ENCODE measurements at places on chromosomes 2 and 18.

GRCh38 chr2:2806711-2807110 is 475.6 kb upstream of the MYT1L start:
- no peak for DNase-seq

- DNase-seq: peak; percentile 20
These were observed 79.4 kb upstream of the ASB18 start for GRCh38 chr2:236343400-236344161.

GRCh38 chr2:98518101-98518500 is 73.4 kb downstream of the INPP4A start:
- DNase-seq: peak; percentile 40

DNA sequence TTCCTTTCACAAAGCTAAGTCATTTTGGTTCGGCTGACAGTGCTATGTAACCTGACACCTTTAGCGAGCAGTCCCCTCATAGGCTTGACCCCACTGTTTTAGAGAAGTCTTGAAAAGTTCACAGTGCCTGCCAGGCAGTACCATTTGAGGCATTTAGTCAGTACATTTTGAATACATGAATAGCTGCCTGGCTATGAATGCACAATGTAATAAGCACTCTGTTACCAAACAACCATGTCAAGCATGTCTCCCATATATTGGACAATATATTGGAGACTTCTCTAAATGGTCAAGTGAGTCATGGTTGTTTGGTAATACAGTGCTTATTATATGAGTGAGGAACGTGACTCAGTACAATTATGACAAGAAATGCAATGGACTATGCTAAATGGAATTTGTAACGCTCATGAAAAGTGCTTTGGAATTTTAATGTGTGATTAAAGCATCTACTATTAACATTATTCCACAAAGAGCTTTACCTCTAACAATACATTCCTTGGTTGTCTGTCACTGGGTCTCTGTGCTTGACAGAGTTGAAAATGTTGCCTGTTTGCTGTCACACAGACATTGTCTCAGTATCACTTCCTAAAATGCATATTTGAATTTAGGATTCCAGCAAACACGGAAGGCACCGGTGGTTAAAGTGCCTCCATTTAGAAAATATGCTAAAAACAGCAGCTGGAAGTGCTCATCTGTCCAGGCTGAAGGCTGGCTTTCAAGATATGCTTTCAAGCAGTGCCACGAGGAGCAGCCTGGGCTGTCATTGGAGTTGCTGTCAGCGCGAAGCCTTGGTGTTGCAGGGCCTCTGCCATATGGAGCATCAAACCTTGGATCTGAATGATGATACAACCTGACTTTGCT is 458.6 kb downstream of the FBXO15 start:
- no peak for DNase-seq

GRCh38 chr2:1808981-1809422 is 64.7 kb upstream of the PXDN start:
- no peak for DNase-seq

DNA sequence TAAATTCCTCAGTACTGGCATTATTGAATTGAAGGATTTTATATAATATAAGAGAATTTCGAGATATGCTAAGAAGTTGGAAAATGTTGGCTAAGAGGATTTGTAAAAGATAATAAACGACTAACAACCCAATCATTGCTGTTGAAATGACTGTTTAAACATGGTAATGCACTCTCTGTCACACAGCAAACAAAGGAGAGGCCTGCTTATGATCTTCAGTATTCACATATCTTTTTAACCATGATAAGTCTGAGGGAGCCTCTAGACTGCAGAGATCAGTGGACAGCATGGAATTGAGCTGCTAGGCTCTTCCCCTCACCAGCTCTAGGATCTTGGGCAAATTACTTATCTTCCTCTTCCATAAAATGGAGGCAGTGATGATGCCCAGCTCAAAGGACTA is 2.7 kb downstream of the KCTD18 start:
- no peak for DNase-seq

DNA sequence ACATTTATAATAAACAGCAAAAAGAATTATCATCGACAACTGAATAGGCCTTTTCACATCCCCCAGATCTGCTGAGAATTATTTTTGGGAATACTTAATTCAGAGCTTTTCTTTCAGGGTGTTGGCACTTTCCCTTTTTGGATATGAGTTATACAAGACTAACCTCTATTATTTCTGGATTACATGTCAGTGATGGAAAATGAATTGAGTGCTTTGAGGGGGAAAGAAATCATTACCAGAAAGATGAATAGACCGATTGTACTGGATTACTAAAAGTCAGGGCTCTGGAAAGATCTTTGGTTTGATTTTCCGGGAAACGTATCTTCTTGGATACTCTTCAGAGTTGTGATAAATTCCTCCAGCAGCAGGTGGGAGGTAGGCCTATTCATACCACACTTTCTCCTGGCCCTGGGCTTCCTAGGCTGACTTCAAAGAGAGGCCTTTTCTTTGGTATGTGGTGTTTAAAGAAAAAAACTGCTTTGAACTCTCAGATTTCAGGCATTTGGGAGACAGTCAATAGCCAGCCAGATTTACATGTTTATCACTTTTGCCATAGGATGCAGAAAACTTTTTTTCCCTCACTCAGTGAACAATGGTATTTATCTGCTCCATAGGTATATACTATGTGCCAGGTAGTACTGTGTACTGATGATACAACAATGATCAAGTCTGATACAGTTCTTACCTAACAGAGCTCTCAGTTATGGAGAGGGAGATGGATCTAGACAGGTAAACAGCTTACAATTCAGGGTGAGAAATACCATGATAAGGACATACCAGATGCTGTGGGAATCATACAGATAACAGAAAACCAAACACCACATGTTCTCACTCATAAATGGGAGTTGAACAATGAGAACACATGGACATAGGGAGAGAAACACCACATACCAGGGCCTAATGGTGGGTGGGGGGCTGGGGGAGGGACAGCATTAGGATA is 63.3 kb upstream of the ACTR3 start:
- no peak for DNase-seq

GRCh38 chr2:240368781-240369331 is 66.6 kb upstream of the GPC1 start:
- no peak for DNase-seq

DNA sequence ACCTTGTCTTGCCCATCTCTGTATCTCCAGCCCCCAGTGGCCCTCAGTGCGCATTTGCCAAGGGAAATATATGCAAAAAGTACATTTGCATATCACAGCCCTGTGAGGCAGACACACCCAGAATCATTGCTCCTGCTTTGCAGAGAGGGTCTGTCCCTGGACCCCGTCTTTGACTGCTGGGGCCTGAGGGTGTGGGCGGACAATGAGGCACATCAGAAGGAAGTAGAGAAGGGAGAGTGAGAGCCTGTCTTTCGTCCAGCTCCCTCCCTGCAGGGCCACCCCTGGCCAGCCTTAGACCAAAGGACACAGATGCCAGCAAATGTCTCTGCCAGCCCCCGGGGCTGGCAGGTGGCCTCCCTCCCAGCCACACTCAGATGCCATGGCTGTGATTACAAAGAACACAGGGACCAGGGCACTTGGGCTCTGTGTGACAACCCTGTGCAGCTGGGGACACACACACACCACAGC is 516.2 kb upstream of the MYT1L start:
- no peak for DNase-seq

GRCh38 chr2:216922175-216922780 is 62.4 kb upstream of the TNP1 start:
- no peak for DNase-seq

- DNase-seq: no peak
These were observed 76.2 kb upstream of the STK39 start for GRCh38 chr2:168323529-168324021.

DNA sequence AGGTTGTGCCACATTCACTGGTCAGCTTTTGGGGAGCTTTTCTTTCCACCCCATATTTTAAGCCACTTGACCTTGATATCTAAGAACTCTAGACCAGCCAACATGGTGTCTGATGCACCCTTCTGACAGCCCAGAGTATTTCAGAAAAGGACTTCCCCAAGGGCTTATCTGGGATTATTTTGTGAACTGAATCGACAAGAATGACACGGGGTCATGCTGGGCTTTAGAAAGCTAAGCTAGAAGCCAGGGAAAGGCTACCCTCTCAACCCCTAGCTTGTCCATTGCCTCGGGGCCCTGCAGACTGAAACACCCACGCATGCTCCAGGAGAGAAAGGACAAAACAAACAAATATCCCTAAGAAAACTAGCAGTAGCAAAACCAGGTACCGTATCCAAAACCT is 16.0 kb downstream of the SLC4A5 start:
- DNase-seq: no peak

GRCh38 chr2:55140316-55141219 is 90.3 kb upstream of the RTN4 start:
- no peak for DNase-seq

GRCh38 chr2:207363761-207364290 is 165.9 kb upstream of the CREB1 start:
- DNase-seq: no peak

GRCh38 chr18:10057894-10058791 is 144.3 kb downstream of the VAPA start:
- no peak for DNase-seq

- no peak for DNase-seq
These were observed 27.5 kb upstream of the GBX2 start for GRCh38 chr2:236195726-236196125.

GRCh38 chr2:62857139-62857931 is 151.8 kb downstream of the EHBP1 start:
- DNase-seq: no peak

DNA sequence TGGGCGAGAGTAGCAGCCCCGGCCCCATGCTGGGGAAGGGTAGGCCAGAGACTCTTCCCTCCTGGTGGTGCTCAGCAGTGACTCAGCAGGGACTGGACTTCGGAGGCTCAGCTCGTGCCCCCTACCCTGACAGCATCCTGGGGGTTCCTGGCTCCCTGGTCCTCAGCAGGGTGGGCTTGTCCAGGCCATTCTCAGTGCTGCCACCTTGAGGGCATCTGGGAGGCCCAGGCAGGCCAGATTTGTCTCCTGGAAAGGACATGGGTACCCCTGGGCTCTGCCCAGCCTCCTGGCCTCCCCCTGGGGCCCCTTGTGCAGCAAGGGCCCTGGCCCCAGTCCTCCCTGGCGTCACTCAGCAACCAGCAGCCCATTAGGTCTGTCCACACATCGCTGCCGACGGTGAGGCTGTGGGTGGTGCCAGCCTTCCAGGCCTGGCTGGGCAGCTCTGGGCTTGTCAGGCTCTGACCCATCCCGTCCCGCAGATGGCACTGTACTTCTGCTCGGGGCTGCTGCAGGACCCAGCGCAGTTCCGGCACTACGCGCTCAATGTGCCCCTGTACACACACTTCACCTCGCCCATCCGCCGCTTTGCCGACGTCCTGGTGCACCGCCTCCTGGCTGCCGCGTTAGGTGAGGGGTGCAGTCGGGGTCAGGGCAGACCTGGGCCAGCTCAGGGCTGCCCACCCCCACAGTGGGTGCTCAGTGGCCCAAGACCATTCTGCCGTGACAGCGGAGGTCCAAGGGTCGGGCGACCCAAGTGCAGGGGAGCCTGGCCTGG is 45.0 kb upstream of the ALPP start:
- DNase-seq: no peak

- DNase-seq: no peak
These were observed 39.2 kb downstream of the SERPINE2 start for GRCh38 chr2:223999862-224000261.

DNA sequence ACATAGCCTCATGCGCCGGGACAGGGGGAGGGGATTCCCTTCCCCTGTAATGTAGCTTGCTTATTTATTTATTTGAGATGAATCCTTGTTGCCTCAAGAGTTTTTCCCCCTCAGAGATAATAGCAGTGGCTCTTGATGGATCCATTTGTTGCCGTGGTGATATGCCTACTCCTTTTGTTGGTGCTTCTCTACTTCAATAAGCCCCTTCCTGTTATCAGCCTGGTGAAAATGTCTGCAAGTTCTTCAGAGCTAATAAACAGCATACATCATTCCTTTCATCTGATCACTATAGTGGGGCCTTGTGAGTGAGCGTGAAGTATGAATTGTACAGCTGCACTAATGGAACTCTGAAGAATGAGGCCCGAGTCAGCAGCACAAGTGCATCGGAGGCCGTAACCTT is 19.4 kb downstream of the FZD5 start:
- no peak for DNase-seq

DNA sequence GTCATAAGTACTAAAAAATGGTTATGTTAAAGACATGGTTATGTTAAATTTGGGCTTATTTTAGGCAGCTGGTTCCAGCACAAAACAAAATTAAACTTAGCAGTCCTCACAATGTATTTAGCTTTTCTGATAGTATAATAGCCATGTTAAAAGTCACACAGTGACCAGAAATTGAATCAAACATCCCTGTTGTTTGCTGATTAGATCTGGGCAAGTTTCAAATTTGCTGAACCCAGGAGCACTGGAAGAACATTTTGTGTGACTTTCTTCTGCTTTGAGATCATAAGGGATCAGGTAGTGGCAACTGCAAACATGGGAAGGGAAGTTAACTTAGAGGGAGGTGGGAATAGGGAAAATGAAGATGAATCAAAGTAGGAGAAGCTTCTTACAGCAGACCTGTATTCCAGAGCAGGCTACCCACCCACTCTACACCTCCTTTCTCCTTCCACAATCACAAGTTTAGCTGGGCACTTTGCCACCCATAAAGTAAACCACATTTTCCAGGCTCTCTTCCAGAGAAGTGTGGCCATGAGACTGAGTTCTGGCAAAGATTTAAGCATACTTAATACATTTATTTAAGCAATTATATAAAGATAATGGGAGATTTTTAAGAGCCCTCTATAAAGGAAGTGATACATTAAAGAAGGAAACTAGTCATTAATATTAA is 616.1 kb upstream of the LRATD1 start:
- no peak for DNase-seq

- DNase-seq: no peak
These were observed 240.3 kb downstream of the MYCN start for GRCh38 chr2:16180631-16181030.

- peak; percentile 48 for DNase-seq
These were observed 48.4 kb downstream of the GTF3C3 start for GRCh38 chr2:196750977-196751631.

- DNase-seq: no peak
These were observed 141.5 kb upstream of the FIGN start for GRCh38 chr2:163877316-163877715.

DNA sequence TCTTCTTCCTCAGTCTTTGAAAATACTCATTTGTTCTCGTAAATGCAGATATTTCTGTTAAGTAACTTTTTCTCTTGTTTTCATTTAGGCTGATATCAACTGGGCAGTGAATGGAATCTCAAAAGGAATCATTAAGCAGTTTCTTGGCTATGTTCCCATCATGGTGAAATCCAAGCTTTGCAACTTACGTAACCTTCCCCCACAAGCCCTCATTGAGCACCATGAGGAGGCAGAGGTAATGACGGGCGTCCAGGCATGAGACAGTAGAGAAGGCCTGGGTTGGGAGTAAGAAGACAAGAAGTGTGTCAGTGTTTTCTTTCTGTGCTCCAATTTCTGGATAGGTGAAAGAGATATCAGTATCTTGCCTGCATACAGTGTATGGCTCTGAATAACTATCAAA is 5.1 kb downstream of the POLR1B start:
- no peak for DNase-seq
